Activated CD4-positive, alpha-beta T cell treated with anti-CD3 and anti-CD28 coated beads for 48 hours (primary cell): ENCODE measurements at places on chromosomes 2 and 18.

DNA sequence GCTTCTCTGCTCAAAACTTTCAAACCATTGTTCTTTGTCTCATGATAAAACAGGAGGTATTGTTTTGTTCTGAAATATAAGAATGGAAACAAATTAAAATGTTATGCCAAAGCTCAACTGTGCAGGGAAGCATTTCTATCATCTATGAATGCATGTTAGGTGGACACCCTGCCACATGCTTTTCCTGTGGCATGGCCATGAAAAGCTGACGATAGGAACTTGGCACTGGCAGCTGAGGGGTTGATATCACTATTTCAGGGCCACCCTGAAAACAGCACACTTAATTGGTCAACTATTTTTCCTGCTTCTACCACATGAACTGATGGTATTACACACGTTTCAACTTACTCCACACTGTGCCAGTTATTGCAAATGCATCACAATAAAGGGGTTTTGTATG is 157.3 kb downstream of the MREG start:
- DNase-seq: no peak

- no peak for DNase-seq
These were observed 187.5 kb downstream of the LTBP1 start for GRCh38 chr2:33134086-33134771.

GRCh38 chr2:98127229-98127989 is 40.4 kb downstream of the VWA3B start:
- DNase-seq: no peak

DNA sequence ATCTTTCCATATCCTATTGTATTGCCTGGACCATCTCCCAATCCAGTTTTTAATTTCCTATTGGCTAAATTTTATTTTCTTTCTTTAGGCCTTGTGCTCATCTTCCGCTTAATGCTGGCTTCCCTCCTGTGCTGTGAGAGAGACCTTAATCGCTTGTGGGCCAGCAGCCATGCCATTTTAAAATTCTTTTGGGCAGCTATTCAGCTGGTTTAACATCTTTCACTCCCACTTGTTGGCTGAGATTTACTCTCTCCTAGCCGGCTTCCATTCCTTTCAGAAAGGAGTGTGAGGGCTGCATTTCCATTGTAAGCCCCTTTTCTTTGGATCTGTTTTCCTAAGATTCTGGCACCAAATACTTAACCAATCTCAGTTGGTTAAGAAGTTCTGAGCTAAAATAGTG is 140.9 kb upstream of the RASGRP3 start:
- DNase-seq: no peak

DNA sequence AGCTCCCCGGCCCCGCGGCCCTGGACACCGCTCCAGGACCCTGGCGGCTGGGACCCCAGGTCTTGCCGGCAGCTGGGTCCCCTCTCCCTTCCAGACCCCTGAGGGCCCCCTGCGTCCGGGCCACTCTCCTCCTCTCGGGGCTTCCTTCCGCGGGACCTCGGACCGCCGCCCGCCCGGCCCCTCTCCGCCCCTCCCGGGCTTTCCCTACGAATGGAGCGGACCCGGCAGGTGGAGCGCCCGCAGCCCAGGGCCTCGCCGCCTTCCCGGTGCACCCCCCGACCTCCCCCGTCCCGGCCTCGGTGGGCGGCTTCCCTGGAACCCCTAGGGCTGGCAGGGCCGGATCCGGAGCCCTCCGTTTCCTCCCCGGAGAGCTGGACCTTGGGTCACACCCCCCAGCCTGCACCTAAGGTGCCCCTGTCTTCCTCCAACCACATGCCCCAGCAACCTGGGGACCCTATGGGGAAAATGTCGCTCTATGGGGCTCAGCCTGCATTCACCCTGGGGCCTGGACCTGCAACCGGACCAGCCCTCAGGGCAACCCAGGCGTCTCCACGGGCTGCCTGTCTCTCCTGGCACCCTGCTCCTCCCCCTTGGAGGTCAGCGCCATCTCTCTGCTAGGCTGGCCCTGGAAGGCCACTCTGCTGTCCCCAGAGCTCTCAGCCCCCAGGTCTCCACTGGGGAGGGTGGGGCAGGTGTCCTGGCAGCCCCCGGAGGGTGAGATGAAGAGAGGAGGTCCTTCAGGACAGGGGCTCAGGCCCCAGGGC is 730 bp downstream of the B3GNT7 start:
- no peak for DNase-seq

DNA sequence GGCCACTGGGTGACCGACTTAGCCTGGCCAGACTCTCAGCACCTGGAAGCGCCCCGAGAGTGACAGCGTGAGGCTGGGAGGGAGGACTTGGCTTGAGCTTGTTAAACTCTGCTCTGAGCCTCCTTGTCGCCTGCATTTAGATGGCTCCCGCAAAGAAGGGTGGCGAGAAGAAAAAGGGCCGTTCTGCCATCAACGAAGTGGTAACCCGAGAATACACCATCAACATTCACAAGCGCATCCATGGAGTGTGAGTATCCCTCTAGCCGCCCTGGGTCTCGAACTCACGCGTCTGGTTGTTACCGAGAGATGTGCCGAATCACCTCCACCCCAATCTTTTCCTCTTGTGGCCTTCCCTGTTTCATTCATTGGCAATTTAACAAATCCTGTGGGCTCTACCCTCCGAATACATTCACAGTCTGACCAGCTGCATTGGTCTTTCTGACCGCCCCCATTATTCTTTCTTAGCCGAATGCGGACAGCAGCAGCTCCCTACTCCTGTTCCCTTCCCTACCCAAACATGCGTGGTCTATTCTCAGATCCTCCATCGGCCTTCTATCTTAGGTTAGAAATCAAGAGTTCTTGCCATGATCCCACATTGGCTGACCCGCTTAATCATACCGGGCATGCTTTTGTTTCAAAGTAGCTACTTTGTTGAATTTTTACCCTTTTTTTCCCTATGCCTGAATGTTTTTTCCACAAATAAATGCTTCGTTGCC is 631 bp downstream of the RPL31 start:
- DNase-seq: peak; percentile 48

- no peak for DNase-seq
These were observed 108.0 kb upstream of the ID2 start for GRCh38 chr2:8573942-8574195.
